ENCODE measurements at places on chromosomes 4 and X. TPM values are rescaled to one million over a fixed set of nuclear protein-coding genes. Genes with fewer than 3 reads are reported as not detected.

DNA sequence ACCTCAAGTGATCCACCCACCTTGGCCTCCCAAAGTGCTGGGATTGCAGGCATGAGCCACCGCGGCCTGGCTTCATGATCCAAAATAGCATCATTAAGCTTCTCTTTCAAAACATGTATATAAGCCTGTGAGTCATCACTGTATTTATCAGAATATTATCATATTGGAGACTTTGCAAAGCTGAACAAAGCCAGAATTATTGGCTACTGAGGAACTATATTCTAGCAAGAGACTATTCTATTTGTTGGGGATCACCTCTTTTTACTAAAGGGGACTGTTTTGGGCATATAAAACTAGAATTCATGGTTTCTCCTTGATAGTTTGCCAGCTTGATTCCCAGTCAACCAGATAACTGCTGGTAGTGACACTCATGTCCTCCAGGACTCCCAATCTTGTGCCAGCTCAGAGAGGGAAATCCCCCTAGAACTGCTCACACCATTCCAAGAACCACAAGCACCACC lies 40.1 kb downstream of the TET2 start:
- DNase-seq, result no peak

DNA sequence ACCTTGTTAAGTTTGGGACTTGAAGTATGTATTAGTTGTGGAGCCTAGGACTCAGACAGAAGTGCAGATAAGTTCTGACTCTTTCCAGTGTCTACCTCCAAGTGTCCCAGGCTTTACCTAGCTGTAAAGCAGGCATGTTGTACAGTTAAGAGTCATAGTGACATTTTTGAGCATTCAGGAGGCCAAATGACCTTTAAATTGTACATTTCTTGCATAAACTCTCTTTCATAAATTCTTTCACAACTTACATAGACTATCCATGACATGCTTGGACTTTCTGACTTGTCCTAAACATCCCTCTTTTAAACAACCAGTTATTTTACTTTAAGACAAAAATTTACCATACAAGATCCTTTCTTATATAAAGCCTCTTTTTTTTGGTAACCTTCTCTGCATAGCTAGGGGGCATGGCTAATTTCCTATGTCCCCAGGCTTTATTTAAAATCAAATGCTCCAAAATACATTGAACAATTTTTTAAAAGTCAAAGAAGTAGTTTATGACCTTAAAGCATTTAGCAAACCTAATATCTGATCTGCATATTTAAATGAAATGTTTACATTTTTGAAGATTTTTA lies 40.1 kb upstream of the UGT8 start:
- DNase-seq, result no peak

The PCDH19 gene
- total RNA-seq, result 0.64 TPM

GRCh38 chr4:174713821-174714220 lies 115.2 kb downstream of the GLRA3 start:
- DNase-seq, result no peak

The CCDC120 gene
- total RNA-seq, result 0.31 TPM

GRCh38 chr4:36532670-36533379 lies 251.4 kb downstream of the DTHD1 start:
- no peak for DNase-seq

The CDX4 gene
- not detected for total RNA-seq

GRCh38 chr4:169557061-169557636 lies 55.2 kb downstream of the NEK1 start:
- DNase-seq, result peak; percentile 5

The RPL34 gene
- total RNA-seq, result 1,239 TPM

The NEK1 gene
- total RNA-seq, result 4.5 TPM

DNA sequence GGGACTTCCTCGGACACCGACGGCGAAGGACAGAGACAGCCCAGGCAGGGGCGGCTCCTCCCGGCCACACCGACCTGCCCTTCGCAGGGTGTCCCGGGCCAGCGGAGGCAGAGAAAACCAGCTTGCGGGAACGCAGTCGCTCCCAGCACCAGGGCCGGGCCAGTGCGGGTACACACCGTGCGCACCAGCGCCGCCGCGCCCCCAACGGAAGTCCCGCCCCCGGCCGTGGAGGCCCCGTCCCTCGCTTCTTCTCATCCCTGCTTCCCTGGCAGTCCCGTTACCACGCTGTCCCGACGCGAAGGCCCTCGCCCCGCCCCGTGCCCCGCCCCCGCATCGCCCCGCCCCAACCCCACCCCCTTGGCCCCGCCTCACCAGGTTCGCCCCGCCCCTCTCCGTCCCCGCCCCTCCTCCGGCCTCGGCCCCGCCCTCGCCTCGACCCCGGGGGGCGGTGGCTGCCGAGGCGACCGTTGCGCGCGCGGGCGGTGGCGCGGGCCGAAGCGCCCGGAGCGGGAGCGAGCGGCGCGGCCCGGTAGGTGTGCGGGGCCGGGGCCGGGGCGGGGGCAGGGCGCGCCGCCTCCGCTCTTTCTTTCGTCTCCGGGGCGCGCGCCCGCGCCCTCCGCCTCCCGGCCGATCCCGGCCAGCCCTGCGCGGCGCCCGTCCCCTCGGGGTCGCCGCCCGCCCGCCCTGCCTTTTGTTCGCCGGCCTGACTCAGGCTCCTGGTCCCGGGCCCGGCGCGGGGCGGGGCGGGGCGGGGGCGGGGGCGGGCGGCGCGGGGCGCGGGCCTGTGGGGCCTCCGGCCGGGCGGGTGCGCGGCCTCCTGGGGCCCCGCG lies at the start of gene RGS12:
RGS12 (plus strand) TSS at position 451 of the 830 bp plus-strand sequence. CDS start 23,150 bp downstream, outside the sequence.
- DNase-seq, result peak; percentile 94

DNA sequence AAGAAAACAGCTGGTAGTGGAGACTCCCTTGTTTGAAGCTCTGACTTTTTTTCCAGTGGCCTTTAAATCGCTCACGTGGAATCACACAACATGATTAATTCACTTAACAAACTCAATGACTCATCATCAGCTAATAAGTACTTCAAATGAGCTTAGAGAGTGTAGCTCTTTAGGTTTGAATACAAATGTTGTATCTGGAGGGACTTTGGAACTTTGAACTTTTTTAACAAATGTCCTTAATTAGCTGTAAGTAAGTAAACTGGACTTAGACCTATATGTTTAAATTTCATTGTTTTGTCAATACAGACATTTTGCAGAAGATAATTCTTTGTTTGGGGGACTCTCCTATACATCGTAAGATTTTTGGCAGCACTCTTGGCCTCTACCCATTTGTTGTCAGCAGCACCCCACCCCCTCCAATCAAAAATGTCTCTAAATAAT lies 581.1 kb downstream of the SPRY1 start:
- no peak for DNase-seq

- DNase-seq, result peak; percentile 88
Observed at GRCh38 chr4:41432881-41433280, 105.1 kb upstream of the LIMCH1 start.
